DMS79 (cell line): ENCODE measurements at places on chromosomes 6 and 20.

GRCh38 chr6:82337688-82338257 is 25.8 kb upstream of the TPBG start:
- peak; percentile 29 for DNase-seq

GRCh38 chr6:143957679-143958274 is 50.3 kb downstream of the PLAGL1 start:
- DNase-seq, result no peak

DNA sequence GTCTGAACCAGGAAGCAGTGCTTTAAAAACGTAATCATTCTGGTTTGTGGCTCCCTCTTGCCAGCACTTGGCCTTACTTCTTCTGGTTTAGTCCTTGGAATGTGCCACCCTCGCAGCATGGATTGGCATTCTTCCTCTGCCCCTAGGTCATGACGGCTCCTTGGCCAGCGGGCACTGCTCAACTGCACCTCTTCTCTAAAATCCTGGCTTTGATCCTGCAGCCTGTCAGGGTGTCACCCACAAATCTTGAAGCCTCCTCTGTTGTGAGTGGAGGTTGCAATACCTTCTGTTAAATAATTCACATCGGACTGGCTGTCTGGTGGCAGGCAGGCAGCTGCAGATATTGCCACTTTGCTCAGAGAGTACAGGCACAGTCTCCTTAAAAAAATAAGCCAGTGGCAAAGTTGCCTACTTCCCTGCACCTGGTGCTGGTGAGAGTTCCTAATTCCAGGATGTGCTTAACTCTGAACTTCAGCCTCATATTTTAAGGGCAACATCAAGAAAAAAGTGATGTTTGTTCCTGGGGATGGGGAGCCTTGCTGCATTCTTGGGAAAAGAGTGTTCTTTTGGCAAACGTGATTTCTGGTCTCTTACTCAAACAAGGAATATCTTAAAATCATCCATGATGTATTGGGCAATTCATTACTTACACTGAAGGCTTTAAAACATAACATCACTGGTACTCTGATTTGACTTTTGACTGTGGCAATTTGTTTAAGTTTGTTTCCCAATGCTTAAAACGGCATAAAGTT is 179.8 kb downstream of the FOXA2 start:
- no peak for DNase-seq

DNA sequence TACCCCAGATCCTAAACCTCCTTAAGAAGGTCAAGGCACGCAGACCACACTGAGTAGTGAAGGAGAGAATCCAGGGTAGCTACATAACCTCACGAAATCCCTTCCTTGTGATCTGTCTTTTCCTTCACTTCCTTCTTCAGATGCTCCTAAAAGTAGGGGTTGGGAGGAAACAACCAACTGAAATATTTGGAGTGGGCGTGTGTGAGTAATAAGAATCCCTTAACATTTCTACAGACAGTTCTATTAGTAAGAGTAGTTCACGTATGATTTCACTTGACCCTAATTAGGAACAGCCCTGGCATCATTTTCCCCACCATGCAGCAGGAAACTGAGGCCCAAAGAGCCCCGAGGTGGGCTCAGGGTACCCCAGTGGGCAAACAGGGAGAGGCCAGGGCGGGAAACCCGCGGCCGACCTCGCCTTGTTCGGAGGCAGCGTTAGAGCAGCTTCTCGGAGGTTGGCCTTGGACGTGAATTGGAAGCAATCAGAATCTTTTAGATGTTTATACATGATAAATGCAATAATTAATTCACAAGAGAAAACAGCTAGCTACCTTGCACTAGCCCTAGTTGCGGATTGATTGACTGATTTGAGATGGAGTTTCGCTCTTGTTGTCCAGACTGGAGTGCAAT is 859 bp upstream of the RAE1 start:
- DNase-seq, result no peak

GRCh38 chr6:42259841-42260395 is 42.3 kb upstream of the MRPS10 start:
- DNase-seq, result no peak

GRCh38 chr6:29651413-29652197 is 5.3 kb upstream of the MOG start:
- DNase-seq, result no peak

- no peak for DNase-seq
These were observed 733.3 kb upstream of the SLC35B3 start for GRCh38 chr6:9168669-9169068.

DNA sequence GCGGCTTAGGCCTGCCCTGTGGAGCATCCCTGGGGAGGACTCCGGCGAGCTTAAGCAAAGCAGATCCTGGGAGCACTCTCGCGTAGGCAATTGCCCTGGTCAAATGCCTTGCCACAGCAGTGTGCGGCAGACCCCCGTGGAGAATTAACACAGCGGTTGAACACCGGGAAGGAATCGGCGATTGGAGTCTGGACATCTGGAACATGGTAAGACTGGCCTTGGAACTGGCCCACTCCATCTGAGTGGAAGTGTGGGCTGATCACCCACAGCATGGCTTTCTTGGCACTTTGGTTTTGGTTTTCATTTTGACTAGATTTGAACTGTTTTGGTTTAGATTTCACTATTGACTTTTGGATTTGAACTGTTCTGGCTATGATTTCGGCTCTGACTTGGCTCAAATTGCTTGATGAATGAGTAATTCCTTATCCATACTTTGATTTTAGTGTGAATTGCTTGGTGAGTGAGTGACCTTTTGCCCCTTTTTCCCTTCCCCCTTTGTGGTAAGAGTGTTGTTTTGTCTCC is 300.7 kb downstream of the RNGTT start:
- DNase-seq, result no peak

- no peak for DNase-seq
These were observed 53.8 kb downstream of the PCNA start for GRCh38 chr20:5065879-5066383.

DNA sequence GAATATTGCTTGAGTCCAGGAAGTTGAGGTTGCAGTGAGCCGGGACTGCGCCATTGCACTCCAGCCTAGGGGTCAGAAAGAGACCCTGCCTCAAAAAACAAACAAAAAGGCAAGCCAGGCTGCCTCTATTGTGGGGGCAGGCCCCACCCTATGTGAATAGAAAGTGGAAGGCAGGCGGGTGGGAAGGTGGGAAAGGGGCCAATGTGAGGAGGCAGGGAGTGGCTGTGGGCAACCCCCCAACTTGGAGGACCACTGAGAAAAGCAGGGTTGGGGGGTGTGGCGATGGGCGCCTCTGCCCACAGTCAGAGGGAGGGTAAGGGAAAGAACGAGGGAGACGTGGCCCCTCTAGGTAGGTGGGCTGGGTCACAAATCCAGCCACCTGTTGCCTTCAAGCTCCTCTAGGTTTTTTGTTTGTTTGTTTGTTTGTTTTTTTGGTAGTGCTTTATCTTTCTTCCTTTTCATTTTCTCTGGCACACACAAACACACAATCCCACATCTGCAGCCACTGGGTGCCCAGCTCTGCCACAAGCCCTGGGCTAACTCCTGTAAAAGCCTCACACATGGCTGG is 5.3 kb upstream of the AP5S1 start:
- DNase-seq, result no peak

GRCh38 chr6:38554700-38555413 is 84.9 kb downstream of the BTBD9 start:
- no peak for DNase-seq

- no peak for DNase-seq
These were observed 135.6 kb downstream of the GMPR start for GRCh38 chr6:16374016-16374415.

GRCh38 chr20:43295781-43296180 is 106.1 kb upstream of the PTPRT start:
- DNase-seq, result no peak

DNA sequence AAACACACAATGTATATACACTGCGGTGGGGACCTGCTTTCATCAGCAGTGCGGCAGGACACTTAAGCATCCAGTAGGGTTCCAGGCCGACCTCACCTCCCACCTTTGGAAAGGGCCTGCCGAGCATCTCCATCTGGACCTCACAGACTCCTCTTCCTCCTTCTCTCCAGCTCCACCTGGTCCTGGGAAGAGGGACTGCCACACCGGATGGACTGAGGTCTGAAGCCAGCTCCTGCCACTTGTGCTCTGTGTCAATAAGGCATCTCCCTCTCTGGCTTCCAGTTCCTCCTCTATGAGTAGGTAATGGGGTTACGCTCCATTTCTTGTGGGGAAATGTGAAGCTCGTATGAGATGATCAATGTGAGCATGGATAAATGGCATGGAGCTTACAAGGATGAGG is 19.1 kb upstream of the NNAT start:
- DNase-seq, result peak; percentile 29

DNA sequence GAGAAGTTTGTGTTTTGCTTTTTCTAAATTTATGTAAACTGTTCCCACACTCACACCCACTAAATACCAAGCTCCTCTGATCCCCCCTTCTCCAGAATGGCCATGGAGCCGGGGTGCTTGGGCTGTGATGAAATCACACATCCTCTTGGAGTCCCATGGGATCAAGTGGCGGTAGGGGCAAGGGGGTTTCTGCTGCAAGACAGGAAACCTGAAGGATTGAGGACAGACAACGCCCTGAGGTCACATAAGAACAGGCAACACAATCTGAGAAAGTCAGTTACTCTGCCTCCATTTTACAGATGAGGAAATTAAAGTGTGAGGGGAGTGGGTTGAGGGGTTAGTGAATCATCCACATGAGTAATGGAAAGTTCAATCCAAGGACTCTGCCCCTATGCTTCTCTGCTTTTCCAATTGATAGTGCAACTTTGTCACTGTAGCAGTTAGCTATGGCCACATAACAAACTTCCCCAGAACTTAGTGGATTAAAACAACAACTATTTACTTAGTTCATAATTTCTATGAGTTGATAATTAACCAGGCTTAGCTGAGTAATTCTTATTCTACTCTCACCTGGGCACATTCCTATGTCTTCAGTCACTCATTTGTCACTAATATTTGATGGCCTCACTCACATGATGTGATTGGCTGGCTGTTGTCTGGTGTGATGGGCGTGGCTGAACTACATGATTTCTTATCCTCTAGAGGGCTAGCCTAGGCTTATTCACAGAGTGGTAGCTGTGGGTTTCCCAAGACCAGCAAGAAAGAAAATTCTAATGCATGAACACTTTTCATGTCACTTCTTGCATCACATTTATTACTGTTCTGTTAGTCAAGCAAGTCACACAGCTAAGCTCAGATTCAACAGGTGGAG is 311.1 kb upstream of the RNF24 start:
- no peak for DNase-seq

GRCh38 chr6:11404081-11404480 is 133.5 kb upstream of the TMEM170B start:
- DNase-seq, result no peak

DNA sequence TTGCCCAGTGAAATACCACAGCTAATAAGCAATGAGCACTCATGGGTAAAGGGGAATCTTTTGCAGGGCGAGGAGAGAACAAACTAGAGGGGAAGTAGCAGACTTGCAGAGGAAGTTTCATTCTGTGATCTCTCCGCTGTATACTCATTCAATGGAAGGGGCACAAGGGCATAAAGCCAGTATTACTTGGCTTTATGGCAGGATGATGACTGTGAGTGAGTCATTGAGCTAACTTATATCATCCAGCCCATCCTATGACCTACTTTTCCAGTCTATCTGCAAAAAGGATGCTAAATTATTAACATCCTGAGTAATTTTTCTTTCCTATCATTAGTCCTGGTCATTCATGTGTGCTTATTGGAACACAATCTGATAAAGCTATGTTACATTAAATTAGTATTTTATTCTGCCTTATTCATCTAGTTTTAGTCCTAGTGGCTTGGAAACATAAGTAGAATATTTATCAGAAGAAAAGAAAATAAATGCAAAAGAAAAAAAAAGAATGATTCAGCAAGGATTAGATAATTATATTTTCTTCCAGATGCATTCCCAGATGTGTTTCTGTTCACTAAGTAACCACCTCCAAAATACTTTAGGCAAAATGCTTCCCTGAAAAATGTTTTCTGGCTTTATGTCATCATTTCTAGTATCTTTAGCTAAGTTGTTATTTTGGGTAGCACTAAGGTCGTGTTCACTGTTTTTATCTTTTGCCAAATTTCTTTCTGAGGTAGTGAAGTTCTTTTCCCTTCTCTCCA is 471.7 kb downstream of the CDKAL1 start:
- DNase-seq, result no peak

DNA sequence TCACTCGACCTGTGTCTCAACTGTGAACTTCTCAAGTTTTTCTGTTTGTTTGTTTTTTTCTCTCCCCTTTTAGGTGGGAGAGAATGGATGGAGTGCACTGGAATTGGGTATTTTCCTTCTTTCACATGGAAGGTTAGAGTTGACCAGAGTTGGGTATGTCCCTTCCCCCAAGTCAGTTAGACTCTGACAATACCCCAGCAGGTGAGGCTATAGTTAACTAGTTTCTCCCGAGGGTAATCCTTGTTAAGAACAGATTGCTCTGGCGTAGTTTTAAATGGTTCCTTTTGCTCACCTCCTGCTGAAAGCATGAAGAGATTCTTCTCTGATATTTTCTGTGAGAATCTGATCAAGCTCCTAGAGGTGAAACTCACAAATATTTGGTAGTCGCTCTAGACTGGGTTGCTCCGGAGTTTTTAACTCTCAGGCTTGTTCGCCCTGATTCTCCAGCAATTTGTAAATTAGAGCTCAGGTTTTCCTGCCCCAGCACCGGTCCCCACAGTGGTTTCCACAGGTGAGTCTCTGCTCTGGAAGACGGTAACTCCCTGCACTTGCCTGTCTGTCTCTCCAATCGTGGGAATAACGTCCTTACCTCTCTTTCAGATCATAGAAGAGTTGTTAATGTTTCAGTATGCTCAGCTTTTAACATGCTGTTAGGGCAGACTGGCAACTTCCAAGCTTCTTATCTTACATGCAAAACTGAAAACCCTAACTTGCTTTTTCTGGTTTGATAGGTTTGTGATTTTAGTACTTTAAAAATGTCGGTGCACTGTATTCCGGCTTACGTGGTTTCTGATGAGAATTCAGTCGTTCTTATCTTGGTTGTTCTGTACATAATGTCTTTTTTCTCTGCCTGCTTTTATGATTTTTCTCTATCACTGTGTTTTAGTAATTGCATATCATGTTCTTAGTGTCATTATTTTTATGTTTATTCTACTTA is 111.2 kb upstream of the HIVEP1 start:
- no peak for DNase-seq

DNA sequence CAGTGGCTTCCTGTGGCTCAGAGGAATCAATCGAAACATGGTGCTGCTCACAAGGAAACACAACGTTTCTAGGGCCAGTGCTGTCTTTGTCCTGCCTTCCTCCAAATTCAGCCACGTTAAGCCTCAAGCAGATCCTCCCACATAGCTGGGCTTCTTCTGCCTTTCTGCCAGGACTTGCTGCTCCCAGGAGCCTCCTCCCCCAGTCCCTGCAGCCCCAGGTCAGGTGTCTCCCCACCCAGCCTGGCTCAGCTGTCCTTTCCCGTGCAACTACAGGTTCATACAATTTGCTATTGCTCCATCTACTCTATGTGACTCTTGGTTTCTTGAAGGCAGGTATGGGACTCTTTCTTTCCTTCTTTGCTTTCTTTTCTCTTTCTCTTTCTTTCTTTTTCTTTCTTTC is 215.3 kb upstream of the RNF24 start:
- no peak for DNase-seq

- no peak for DNase-seq
These were observed 53.3 kb downstream of the MYO6 start for GRCh38 chr6:75802366-75802765.
